ENCODE measurements at places on chromosomes 12 and 14. TPM values are rescaled to one million over a fixed set of nuclear protein-coding genes. Genes with fewer than 3 reads are reported as not detected.

Gene TMTC1
- total RNA-seq: 9.5 TPM

Gene DNAJC22
- total RNA-seq: 3.1 TPM

DNA sequence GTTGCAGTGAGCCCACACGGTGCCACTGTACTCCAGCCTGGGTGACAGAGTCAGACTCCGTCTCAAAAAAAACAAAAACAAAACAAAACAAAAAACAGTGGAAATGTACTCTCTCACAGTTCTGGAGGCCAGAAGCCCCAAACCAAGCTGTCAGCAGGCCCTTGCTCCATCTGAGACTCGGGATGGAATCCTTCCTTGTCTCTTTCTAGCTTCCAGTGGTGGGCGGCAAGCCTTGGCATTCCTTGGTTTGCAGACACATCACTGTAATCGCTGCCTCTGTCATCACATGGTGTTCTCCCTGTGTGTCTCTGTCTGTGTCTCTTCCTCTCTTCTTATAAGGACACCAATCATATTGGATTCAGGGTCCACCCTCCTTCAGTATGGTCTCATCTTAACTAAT lies 6.4 kb downstream of the TNS2 start:
- DNase-seq: no peak

GRCh38 chr12:131628023-131628740 lies 82.7 kb upstream of the SFSWAP start:
- DNase-seq: no peak

DNA sequence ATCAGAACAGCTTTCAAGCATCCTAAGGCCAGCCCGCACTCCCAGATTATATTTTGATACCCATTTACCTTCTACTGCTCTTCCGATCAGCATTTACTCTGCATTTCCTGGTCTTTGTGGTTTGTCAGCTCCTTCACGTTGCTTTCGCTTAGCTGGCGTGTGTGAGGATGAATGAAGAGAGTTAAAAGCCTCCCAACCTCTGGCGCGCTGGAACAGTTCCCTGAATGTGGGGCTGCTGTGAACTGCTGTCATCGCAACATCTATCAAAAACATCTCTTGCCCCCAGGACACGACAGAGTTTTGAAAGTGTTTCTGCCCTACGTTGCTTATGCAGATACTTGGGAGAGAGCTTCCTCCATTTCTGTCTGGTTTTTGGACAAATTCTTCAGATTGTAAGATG lies 129.2 kb downstream of the KCNA5 start:
- DNase-seq: no peak

GRCh38 chr14:55482936-55483605 lies 42.7 kb upstream of the TBPL2 start:
- DNase-seq: no peak

DNA sequence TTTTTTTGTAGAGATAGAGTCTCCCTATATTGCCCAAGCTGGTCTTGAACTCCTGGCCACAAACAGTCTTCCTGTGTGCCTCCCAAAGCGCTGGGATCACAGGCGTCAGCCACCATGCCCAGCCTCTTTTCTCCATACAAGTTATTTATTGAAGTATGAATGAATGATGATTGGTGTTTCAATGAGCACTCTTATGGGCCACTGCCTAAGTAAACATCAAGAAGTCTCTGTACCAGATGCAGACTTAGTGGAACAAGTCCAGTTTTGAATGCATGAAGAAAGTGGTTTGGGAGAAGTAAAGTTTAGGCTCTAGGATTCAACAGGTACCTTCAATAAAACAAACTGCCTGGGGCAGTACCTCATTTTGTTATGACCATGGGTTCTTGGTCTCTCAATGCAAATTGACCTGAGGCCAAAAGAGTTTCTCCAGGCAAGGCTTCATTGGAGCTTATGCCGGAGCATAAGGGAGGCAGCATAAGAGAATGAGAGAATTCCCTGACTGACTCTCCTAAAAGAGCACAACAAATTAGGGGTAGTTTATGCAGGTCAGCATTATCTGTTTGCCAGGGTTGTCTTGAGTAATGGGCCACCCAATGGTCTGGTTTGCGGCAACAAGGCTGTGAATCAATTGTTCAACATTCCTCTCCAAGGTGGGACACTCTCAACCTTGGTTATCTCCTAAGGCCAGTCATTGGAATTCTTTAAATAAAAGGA lies 1.1 kb upstream of the GMFB start:
- DNase-seq: no peak

- DNase-seq: no peak
These were observed 7.9 kb downstream of the EIF2B2 start for GRCh38 chr14:75010472-75011093.

DNA sequence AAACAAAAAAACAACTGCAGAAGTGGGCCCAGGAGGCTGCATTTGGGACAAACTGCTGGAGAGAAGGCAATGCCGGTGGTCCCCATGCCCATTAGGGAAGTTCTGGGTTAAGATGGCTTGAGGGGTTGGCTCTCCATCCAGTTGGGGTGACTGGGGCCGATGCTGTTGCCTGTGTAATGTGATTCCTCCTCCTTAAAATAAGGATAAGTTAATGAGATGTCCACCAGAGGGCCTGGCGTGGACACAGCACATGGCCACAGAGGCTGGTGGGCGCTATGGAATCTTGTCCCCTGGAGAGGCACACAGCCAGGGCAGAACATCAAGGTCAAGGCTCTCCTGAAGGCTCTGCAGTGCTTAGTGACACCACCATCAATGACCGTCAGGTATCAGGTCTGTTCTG lies 1.0 kb upstream of the TESC start:
- DNase-seq: no peak

GRCh38 chr12:19643635-19644034 lies 204.3 kb downstream of the AEBP2 start:
- no peak for DNase-seq

All from MG63 (cell line).